ENCODE measurements at places on chromosomes 16 and 17. TPM values are rescaled to one million over a fixed set of nuclear protein-coding genes. Genes with fewer than 3 reads are reported as not detected.

Gene MARVELD3
- 0.11 TPM for total RNA-seq

Gene FLYWCH2
- total RNA-seq: 37.6 TPM

Gene DERL2
- total RNA-seq: 43.3 TPM

Gene TPPP3
- total RNA-seq: 0.22 TPM

Gene TUBB3
- 121 TPM for total RNA-seq

Gene C16orf96
- 0.13 TPM for total RNA-seq

Gene ODAD4
- 1.3 TPM for total RNA-seq

Gene PABPN1L
- total RNA-seq: not detected

Gene SLC7A5
- 14.7 TPM for total RNA-seq

Gene YBX2
- 0.13 TPM for total RNA-seq

Gene PROCA1
- total RNA-seq: 0.78 TPM

Gene HOXB6
- not detected for total RNA-seq

Gene RSAD1
- 18.3 TPM for total RNA-seq

Gene C16orf46
- total RNA-seq: 0.54 TPM

Gene TEX19
- not detected for total RNA-seq

Measured in articular chondrocyte of knee joint (primary cell).